Stimulated activated CD4-positive, alpha-beta T cell treated with anti-CD3 and anti-CD28 coated beads, Interleukin-12 subunit alpha, Interleukin-12 subunit beta, amount 100 ng/mL, for 4 hours (primary cell): ENCODE measurements at places on chromosomes 13 and 19.

DNA sequence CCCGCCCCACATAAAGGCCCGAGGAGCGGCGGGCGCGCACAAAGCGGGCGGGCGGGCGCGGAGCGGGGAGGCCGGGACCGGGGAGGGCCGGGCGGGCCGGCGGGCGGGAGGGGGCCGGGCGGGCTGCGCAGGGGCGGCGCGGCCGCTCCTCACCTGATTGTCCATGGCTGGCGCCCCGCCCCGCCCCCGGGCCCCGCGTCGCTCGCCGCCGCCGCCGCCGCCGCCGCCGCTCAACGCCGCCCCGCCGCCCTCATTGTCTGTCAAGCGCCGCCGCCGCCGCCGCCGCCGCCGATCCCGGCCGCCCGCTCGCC, 200 bp downstream of the MLLT1 start:
- no peak for DNase-seq

DNA sequence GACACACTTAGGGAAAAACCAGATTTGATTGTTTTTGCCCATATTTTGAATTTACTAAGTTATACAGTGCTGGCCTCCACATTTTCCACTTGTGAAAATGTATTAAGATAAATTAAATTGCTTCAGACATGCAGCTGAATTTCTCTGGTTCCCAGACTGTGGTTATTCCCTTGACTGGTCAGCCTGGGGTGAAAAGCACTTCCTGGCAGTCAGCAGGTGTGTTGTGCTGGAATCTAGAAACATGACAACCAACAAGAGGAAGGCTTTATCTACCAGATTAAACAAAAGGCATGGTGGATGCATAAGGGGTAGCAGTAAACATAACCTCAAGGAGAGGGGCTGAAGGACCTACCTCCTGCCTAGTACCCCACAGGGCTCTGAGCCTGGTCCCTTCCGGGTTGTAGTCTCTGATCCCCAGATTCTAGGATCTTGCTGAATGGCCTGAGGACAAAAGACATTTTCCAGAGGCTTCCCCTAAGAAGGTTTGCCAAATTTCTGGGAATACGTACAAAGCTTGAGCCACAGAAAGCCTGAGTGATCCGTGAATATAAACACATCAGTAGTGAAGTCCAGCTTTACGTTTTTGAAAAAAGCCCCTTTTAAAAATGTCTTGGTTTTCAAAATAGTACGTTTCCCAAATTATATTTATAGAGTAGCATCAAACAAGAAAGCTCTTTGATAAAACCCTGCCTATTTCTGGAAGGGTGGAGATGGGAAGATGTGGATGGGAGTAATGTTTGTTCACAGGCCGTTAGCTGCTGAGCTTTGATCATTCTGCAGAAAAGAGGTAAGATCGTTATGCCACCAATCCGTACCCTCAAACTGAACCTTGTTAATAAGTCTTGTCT, 133.4 kb downstream of the LACC1 start:
- DNase-seq = no peak

DNA sequence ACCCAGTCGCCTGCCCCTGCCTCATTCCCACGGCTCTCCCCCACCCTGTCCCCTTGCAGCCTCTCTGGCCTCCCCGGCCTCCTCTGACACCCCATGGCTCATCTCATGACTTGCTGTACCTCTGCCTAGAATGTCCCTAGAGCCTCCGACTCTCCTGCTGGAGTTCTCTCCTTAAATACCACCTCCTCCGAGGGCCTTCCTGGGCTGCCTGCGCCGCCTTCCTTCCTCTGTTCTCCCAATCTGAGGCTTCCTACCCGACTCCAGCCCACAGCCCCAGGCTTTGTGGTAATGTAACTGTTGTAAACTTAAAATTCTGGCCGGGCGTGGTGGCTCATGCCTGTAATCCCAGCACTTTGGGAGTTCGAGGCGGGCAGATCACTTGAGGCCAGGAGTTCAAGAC, 27.7 kb downstream of the GPR42 start:
- DNase-seq = no peak

DNA sequence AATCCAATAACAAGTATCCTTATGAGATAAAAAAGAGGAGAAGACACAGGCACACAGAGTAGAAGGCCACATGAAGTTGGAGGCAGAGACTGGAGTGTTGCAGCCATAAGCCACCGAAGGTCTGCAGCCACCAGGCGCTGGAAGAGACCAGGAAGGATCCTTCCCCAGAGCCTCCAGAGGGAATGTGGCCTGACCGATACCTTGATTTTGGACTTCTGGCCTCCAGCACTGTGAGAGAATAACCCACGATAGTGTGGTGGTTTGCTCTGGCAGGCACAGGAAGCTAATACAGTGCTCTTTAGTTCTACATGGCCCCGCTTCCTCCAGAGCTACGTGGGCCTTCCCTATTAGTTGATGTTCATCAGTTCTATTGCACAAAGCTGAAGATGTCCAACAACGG, 15.3 kb upstream of the SULT2A1 start:
- no peak for DNase-seq

DNA sequence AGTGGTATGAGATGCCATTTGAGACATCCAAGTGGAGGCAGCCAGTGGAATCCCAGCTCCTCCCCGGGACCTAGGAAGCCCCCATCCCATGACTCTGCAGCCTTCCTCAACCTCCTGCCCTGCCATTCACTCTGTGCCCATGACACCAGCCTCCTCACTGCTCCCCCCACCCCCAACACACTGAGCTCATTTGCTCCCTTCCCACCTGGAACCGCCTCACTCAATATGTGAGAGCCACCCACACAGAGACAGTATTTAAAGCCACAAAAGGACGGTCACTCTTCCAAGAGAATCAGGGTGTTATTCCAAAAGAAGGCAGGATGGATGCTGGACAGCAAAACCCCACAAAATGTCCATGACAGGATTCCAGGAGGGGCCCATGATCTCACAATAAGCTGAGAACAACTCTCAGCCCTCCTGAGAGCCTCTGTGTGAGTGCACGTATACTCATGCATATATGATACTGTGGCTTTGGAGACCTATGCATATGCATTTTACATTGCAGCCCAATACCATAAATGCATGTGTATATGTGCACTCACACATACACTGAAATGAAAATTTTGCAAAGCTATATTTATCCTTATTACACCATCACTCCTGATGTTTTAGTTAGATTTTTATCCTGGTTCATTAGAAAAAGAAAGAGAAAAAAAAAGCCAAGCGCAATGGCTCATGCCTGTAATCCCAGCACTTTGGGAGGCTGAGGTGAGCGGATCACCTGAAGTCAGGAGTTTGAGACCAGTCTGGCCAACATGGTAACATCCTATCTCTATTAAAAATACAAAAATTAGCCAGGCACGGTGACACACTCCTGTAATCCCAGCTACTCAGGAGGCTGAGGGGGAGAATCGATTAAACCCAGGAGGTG, 10.8 kb upstream of the RANBP3 start:
- no peak for DNase-seq

DNA sequence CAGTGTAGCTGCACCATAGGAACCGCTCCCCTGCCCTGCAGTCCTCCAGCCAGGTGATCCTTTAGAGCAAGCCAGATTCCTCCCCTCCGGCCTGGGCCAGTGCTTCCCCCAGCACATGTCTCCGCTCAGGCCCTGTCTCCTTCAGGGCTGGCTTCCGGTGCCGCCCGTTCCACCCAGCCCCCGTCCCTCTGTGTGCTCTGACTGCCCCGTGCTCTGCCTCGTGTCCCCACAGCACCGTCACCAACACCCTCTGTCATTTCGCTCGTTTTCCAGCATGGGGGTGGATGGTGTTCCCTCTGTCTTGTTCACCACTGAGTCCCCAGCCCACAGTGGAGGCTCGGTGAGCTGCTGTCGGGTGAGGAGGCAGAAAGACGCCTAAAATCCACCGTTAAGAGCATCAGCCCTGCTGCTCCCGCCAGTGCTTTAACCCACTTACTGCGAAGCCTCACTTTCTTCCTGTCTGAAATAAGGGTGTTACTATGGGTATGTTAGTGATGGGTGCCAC, 54.5 kb downstream of the TSSK6 start:
- DNase-seq = peak; percentile 55

DNA sequence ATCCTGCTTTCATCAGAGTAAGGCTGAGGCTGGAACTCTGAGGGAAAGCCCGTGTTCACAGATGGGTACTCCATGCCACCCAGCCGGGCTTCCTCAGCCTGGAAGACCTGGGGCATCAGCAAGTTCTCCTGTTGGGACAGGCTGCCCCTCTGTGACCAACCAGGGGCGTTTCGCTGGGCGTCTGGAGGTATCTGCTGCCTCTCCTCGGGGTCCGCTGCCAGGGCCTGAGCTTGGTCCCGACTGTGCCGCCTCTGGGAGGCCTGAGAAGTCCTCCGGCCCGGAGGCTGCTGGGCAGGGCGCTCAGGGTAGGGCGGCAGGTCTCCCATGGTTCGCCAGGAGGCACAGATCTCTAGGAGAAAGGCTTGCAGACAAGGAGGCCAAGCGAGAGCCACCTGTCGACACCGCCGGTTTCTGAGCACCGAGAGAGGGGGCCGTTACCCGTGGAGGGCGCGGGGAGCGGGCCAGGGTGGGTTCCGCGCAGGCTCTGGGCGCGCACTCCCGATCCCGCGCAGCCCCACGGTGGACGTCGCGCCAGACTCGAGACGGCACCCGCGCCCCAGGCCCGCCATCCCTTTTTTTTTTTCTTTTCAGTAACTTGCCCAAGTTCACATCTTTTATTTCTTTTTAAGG, at the start of gene RSPH6A:
TSS of gene RSPH6A (minus strand) at position 458 of the 630 bp plus-strand sequence. CDS start at position 326, 132 bp downstream.
- no peak for DNase-seq

- no peak for DNase-seq
Measured at GRCh38 chr19:48989701-48990291, 3.3 kb downstream of the GYS1 start.

DNA sequence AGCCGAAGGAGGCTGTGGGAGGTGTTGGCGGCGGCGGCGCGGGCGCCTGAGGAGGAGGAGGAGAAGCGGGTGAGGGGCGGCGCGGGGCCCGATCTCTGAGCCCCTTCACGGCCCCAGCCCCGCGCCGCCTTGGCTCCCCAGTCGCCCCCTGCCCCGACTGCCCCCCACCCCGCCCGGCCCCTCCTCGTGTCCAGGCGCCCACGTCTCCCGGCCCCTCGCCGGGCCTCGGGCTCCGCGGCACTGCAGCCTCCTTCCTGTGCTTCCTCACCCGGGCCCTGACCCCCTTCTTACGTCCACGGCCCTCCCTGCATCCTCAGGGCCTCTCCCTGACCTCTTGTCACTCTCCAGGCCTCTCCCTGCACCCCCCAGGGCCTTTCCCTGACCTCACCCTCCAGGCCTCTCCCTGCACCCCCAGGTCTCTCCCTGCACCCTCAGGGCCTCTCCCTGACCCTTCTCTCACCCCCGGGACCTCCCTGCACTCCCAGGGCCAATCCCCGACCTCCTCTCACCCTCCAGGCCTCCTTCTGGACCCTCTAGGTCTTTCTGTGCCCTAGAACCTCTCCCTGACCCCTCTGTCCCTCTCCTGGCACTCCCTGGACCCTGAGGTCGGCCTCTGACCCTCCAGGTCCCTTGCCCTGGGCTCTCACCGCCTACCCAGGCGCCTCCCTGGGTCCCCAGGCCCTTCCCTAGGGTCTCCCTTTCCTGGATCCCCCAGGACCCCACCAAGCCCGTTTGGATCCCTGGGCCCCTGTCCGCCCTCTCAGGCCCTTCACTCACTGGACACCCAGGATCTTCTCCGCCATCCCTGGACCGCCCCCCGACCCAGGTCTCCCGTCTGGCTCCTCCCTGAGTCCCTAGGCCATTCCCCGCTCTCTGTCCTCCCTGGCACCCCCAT, 460 bp downstream of the KMT5C start:
- DNase-seq = no peak

GRCh38 chr13:77820431-77821149, 98.0 kb downstream of the EDNRB start:
- DNase-seq = no peak

DNA sequence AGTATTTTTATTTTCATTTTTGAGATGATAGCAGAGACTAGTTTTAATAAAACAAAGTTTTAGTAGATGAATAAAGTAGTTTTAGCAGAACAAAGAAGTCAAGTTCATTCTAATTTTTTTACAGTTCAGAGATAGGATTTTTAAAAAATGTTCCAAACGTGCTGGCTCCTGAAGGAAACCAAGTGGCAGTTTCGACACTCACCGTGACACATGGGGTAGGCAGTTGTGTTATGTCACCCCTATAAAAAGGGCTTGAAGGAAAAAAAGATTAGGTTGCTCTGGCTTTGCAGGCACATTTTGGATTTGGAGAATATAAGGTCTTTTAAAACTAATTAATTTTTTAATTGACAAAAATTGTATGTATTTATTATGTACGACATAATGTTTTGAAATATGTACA, 305.2 kb downstream of the NDFIP2 start:
- no peak for DNase-seq

- no peak for DNase-seq
Measured at GRCh38 chr13:29532821-29533220, 62.7 kb downstream of the SLC7A1 start.

GRCh38 chr13:48728226-48728625, 74.5 kb downstream of the CYSLTR2 start:
- DNase-seq = no peak

DNA sequence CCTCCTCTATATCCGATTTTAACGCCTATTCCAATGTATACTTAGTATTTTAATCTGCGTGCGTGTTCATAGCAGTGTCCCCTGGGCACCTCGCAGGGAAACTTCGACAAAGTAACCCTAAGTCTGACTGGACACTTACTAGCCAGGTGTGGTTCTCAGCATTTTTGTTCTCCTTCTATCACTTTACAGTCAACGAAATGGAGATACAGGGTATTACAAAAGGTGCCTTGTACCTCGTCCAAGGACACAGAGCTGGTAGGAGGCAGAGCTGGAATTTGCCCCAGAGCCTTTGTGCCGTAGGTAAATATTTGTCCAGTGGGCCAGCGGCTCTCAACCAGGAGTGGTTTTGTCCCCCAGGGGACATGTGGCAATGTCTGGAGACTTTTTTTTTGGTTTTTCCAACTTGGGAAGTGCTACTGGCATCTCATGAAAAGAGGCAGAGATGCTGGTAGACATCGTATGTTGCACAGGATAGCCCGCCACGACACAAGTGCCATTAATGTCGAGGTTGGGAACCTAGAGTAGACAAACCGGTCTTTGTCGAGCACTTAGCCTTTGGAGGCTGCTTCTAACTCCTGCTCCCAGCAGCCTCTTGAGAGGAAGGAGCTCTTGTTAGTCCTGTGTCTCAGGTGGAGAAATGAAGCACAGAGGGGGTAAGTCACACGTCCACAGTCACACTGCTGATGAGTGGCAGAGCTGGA, 1.1 kb downstream of the ZNF444 start:
- no peak for DNase-seq

GRCh38 chr19:1041272-1041834, 1.4 kb downstream of the ABCA7 start:
- DNase-seq = no peak

DNA sequence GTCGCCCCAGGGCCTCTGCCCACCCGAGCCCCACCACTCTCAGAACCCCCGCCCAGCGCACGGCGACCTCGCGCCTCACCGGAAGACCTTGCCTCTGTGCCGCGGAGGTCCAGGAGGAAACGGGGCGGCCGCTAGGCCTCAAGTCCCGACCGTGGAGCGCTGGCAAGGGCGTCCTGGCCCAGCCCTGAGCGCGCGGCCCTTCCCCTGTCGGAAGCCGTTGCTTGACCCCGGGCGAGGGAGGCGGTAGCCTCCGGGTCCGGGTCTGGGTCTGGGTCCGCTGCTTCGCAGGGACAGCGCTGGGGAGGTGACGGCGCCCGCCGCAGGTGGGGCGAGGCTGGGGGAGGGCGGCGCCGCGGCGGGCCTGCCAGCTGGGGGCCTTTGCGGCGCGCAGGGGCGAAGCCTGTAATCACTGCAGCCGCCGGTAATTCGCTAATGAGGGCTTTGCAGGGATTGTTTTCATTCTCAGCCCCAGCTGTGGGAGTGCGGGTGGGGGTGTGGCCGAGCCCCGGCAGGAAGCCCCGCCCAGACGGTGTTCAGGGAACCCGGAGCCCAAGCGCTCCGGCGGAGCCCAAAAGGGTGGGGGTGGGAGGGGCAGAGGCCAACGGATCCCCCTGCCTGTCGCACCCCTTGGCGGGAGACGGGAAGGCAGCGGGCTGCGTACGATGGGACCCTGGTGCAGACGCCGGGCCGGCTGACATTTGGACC, 8.6 kb downstream of the C19orf25 start:
- peak; percentile 72 for DNase-seq
